HAP-1 (cell line): ENCODE measurements at places on chromosomes 1 and 21.

DNA sequence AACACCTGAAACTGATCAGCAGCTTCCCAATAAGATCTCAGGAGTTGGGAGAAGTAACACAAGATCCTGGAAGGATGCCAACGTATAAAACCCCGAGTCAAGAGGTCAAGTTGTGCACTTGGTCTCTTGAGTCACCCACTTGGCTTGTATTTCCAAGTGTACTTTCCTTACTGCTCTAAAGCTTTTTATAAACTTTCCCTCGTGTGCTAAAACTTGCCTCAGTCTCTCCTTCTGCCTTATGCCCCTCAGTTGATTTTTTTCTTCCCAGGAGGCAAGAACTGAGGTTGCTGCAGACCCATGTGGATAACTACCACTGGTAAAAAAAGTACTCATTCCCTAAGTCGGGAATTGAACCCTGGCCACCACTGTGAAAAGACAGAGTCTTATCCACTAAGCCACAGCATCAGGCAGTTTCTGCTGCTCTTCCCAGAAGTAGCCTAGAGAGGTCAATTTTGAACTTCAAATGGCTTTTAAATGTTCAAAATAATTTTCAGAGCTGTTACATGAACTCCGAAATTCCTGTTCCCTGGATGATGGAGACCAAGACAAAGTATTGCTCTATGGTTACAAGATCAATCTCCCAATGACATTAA, 28.9 kb downstream of the ITLN2 start:
- DNase-seq, result no peak

DNA sequence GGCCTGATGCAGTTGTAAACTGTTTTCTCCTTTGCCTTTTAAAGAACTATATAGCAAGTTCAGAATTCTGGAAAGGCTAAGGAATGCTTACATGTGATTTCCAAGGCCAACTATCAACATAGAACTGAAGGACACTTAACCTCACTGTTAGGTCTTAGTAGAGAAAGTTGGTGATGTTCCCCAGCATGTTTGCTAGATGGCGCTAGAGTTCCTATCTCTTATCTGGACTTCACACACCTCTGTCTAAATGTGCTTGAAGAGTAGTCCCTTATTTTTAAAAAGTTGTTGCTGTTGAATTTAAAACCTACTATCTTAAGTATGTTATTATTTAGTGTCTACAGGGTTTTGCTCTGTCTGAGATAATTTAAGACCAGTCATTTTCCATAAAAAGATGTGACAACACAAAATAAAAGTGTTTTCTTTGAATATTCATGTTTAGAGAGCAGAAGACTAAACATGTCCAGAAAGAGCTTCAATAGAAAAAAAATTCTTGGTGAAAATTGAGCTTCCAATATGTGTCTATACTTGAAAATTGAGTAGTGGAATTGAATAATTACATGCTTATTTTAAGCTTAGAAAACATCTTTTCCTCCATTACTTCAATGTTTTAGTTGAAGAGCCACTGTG, 237.3 kb downstream of the S1PR1 start:
- peak; percentile 48 for DNase-seq

DNA sequence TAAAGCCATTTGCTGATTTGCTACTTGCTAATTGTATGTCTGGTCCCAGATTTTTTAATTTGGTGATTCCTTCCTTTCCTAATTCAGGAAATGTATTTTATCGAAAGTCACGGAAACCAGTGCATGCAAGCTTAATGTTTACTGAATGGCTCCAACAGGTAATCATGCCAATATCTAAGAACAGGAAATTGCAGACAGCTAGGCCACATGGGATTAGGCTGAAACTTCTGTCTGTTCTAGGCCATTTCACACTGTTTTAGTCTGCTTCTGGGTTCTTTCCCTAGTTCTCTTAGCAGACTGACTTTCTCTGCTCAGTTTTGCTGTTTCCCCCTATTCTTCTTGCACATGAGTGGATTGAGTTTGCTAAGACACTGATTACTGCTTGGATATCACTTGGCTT, 111.4 kb downstream of the NTNG1 start:
- no peak for DNase-seq

GRCh38 chr1:224317383-224318045, 12.5 kb downstream of the NVL start:
- peak; percentile 86 for DNase-seq

DNA sequence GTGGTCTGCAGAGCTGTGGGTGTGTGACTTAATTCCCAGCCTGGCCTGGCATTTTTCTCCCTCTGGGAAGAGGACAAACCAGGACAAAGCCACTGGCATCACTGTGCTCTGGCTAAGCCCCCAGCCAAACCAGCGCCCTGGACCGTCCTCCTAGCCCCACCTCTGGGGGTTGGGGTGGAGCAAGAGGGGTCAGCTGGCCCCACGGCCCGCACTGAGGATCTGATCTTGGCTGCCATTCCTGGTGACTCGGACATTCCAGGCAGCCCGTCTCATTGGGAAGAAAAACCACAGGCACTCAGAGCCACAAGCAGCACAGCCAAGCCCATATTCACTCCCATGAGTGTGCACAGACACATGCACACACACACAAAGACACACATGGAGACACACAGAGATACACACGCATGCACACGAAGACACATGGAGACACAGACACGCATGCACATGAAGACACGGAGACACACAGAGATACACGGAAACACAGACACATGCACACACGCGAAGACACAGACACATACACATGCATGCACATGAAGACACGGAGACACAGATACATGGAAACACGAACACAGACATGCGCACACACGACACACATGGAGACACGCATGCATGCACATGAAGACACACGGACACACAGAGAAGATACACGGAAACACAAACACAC, 2.3 kb upstream of the MXRA8 start:
- DNase-seq, result no peak

- no peak for DNase-seq
These were observed 132.9 kb downstream of the ZC3H11B start for GRCh38 chr1:219480011-219480410.

- DNase-seq, result no peak
These were observed 405 bp upstream of the GADD45A start for GRCh38 chr1:67684526-67685066.

DNA sequence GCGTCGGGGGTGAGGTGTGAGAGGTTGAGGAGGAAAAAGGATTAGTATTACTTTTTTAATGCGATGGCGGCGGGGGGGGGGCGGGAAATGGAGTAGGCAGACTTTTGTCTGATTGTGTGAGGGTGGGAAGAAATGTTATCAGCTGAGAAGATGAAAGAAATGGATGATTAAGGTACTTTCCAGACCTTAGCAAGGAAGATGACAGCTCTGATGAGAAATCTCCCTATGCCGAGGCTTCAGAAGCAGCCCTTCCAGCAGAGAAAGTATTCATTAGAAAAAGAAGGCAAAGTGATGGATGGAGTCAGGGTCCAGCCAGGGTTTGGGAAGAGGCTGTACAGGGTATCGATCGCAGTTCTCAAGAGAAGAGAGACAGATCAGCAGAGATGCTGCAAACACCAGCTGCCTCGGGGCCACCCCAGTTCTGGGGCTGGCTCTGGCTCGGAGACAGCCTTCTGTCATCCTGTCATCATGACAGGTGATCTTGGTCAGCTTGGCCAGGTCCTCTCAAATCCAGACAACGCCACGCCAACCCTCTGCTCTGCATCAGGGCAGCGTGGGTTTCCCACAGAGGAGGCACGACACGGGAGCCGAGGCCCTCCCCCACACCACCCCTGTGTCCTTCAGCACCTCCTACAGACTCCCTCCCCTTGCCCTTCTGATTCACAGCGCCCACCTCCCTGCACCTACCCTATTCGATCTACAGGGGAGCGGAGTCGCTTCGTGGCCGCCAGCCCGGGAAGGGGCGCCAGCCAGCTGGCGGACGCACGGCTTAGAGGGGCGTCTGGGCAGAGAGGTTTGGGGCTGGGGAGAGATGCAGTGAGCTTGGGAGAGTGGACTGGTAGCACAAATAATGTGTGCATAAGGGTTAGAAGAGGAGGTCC, 674 bp upstream of the ATXN7L2 start:
- peak; percentile 69 for DNase-seq

DNA sequence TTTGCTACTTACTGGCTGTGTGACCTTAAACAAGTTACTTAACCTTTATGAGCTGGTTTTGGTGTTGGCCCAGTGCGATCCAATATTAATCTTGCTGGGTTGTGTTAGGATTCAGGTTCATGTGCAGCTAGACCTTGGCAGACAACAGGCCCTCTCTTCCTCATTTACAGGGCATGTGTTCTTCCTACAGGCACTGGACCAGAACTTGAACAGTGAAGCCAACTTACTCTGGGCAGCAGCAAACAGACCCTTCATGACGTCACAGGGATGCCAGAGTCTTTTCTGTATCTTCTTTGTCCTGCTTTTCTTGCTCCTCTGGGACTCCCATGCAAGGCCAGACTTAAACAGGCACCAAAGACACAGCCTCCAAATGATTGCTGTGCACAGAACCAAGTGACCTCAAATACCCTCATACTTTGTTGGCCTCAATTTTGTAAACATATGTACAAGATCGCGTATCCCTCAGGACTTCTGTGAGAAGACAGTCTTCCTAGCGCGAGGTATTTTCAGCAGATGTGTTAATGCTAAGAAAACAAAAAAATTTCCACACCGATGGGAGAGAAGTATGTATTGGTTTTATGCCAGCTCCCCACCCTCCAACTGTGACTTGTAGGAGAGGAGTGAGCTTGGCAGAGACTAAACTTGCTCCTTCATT, 73.7 kb downstream of the URB2 start:
- no peak for DNase-seq

GRCh38 chr1:91894036-91894761, 8.2 kb upstream of the TGFBR3 start:
- no peak for DNase-seq

GRCh38 chr1:113055570-113055969, 17.4 kb upstream of the LRIG2 start:
- DNase-seq, result no peak

DNA sequence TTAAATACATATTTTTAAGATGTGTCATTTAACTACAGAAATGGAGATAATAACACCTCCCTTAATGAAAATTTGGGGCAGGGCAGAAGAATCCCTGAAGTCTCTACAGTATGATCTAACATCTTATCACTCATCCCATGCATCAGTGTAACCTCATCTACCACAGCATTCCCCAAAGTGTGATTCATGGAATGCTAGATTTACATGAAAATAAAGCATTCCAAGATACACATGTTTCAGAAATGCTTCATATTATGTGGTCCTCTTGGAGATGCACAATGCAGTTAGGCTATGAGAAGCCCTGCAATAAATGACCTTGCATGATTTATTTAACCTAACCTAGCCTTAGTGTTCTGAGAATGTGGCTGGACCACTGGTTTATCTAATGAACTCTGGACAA, 166.9 kb upstream of the SYT6 start:
- DNase-seq, result no peak

DNA sequence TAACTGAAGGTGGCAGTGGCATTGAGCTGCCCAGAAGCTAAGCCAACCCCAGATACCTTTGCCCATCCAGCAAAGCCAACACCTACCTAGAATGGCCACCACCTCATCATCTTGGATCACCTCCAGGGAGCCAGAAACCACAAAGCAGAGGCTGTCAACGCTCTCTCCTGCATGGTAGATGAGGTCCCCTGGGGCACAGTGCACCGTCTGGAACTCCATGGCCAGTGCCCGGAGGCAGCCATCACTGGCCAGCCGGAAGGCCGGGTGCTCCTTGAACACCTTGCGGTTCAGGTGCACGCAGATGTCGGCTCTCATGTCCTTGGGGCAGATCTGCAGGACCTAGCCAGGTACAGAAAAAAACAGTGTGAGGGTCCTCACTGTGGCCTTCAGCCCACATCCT, 336.5 kb downstream of the KCNH1 start:
- DNase-seq, result no peak

GRCh38 chr1:25018110-25018735, 88.1 kb upstream of the RUNX3 start:
- no peak for DNase-seq

DNA sequence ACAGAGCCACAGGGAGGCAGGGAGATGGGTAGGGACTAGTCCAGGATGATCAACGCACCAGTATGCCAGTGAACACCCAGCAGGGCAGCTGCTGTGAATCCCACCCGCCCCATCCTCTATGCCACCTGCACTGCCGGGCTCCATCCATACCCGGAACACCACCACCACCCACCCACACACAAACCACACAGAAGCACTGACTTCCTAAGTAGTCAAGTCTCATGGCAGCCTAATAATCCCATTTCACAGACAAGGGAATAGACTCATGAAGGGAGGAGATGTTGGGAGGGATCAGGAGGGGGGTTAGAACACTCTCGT, 6.3 kb downstream of the DRAXIN start:
- no peak for DNase-seq

- no peak for DNase-seq
These were observed 396.6 kb downstream of the NPHP4 start for GRCh38 chr1:5595531-5596170.

DNA sequence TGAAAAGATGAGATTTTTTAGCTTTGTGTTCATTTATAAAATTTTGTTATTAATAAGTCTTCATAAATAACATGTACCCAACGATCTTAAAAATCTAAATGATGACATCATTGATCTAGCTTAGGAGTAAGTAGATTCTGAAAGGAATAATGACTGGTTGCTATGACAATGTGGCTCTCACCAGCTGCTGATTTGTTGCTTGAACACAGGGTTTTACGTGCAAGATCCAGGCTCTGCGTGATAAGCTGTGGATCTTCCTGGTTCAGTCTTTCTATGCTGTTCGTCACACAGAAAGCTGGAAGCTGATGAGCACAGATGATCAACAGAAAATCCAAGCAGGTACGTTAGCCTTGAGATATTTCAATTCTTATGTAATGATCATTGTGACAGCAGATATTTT, 49.1 kb upstream of the C1orf146 start:
- DNase-seq, result no peak

GRCh38 chr1:54764922-54765561, 719 bp upstream of the PARS2 start:
- DNase-seq, result no peak

DNA sequence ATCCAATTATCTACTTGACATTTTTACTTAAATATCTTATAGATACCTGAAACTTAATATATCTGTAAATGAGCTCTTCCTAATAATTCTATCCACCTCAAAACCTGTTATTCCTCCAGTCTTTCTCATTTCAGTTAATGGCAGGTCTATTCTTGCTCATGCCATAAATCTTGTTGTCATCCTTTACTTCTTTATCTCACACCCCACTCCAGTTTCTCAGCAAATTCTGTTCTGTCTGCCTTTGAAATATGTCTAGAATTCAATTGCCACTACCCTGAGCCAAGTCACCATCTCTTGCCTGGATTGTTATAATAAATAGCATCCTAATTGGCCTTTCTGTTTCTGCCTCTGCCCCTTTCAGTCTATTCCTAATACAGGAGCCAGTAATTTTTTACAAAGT, 105.8 kb downstream of the MAN1A2 start:
- DNase-seq, result no peak

GRCh38 chr1:8340448-8340847, 22.5 kb downstream of the SLC45A1 start:
- no peak for DNase-seq
